Progenitor cell of endocrine pancreas (in vitro differentiated cells): ENCODE measurements at places on chromosomes 2 and 18.

GRCh38 chr18:10235661-10235952 is 218.8 kb upstream of the APCDD1 start:
- H3K4me1 ChIP-seq, result peaks cover 6% of the 10 kb centered on the region
- peaks cover 20% of the 10 kb centered on the region for H3K27me3 ChIP-seq
- no peak overlapping the region for H3K27ac ChIP-seq
- DNase-seq, result no peak

- no peaks in the 10 kb centered on the region for H3K36me3 ChIP-seq
- H3K27me3 ChIP-seq, result peaks cover 8% of the 10 kb centered on the region
- H3K4me1 ChIP-seq, result no peaks in the 10 kb centered on the region
- no peak for DNase-seq
- no peak overlapping the region for H3K4me3 ChIP-seq
Observed at GRCh38 chr2:133993160-133993559, 260.7 kb upstream of the MGAT5 start.

DNA sequence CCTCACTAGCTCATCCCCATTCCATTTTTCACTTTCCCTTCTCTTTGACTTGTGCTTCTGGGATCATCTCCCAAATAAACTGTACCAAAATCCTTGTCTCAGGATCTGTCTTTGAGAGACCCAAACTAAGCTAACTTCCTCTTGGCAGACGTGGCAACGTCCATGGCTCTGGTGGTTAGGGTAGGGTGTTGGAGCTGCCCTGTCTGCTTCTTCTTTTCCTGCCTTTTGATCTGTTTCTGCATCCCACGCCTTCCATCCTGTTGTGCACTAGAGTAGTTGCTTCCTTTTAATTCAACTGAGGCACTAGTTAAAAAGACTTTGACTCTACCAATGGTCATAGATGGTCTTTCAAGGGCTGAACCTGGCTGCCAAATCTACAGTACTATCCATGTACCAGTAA is 5.5 kb upstream of the MAP4K4 start:
- H3K36me3 ChIP-seq, result no peaks in the 10 kb centered on the region
- peaks cover 8% of the 10 kb centered on the region for H3K4me1 ChIP-seq
- H3K27ac ChIP-seq, result no peak overlapping the region
- no peak overlapping the region for H3K4me3 ChIP-seq
- DNase-seq, result no peak

- no peak overlapping the region for H3K27ac ChIP-seq
- H3K4me3 ChIP-seq, result no peak overlapping the region
Observed at GRCh38 chr2:74225698-74226459, 27.5 kb downstream of the MTHFD2 start.

- peaks cover 2% of the 10 kb centered on the region for H3K27me3 ChIP-seq
- H3K36me3 ChIP-seq, result peaks cover 5% of the 10 kb centered on the region
- no peak for DNase-seq
- H3K4me1 ChIP-seq, result no peaks in the 10 kb centered on the region
Observed at GRCh38 chr2:217421834-217422233, 562.0 kb upstream of the TNP1 start.

- H3K27ac ChIP-seq, result no peak overlapping the region
- DNase-seq, result no peak
- H3K4me3 ChIP-seq, result no peak overlapping the region
- H3K4me1 ChIP-seq, result peaks cover 1% of the 10 kb centered on the region
Observed at GRCh38 chr2:215466097-215466909, 30.4 kb upstream of the FN1 start.

DNA sequence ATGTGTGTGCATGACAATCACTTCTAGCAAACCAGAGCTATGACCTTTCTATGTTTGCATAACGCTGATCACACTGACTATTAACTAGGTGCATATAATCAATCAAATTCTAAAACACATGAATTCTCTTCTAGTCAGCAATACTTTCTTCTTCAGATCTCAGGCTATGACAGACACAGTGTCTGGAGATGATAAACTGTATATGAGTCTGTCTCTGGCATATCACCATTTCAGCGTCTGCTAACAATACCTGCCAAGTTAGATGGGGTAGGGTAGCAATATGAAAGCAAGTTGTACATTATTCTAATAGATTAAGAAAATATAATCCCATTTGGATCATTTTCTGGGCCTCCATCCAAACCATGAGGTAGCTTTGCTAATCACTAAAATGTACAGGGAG is 354.2 kb upstream of the EPHA4 start:
- peaks cover 10% of the 10 kb centered on the region for H3K4me1 ChIP-seq
- H3K36me3 ChIP-seq, result no peaks in the 10 kb centered on the region
- DNase-seq, result no peak
- H3K27me3 ChIP-seq, result no peaks in the 10 kb centered on the region
- H3K27ac ChIP-seq, result no peak overlapping the region

- peaks cover 7% of the 10 kb centered on the region for H3K4me1 ChIP-seq
- H3K27me3 ChIP-seq, result peaks cover 10% of the 10 kb centered on the region
- DNase-seq, result no peak
- H3K27ac ChIP-seq, result no peak overlapping the region
Observed at GRCh38 chr2:21715887-21716286, 592.1 kb downstream of the TDRD15 start.

DNA sequence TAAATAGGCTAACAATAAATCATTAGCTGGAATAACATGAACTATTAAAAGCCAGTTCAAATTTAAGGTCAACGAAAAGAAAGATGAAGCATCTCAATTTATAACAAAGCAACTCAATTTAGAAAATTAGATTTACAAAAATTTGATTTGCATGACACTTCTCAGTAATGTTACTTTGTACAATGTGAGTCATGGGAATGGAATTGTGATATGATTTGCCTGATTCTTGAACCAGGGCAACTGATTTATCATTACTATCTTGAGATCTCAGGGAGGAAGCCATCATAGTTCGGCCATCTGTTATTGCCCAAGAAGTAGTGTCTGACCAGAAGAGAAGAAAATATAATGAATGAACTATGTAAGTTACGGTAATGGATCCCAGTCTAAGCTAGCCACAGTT is 193.1 kb downstream of the RIT2 start:
- no peaks in the 10 kb centered on the region for H3K27me3 ChIP-seq
- H3K4me1 ChIP-seq, result peaks cover 27% of the 10 kb centered on the region
- DNase-seq, result no peak
- no peak overlapping the region for H3K4me3 ChIP-seq
- no peak overlapping the region for H3K27ac ChIP-seq
- no peaks in the 10 kb centered on the region for H3K36me3 ChIP-seq

- no peak overlapping the region for H3K4me3 ChIP-seq
- peaks cover 19% of the 10 kb centered on the region for H3K4me1 ChIP-seq
- no peaks in the 10 kb centered on the region for H3K27me3 ChIP-seq
Observed at GRCh38 chr2:169386722-169387121, 24.4 kb upstream of the LRP2 start.

GRCh38 chr2:224111576-224111975 is 72.5 kb upstream of the SERPINE2 start:
- H3K27me3 ChIP-seq, result peaks cover 3% of the 10 kb centered on the region
- DNase-seq, result no peak
- H3K36me3 ChIP-seq, result no peaks in the 10 kb centered on the region
- H3K4me1 ChIP-seq, result no peaks in the 10 kb centered on the region
- no peak overlapping the region for H3K4me3 ChIP-seq

DNA sequence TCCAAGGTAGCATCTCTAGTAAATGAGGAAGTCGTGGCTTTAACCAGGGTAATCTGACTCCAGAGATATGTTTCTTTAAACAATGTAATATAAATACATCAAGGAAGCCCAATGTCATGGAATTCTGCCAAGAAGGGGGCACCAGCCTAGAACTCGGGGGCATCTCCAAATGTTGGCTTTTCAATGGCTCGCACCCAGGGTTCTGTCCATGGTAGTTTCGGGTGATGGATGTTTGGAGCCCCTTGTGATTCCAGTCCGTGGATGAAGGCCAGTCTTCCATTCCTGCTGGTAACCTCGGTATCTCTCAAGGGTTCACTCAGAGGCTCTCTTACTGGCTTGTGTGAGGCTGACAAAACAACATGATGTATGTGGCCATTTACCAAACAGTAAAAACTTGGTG is 91.7 kb upstream of the SPHKAP start:
- no peak overlapping the region for H3K27ac ChIP-seq
- H3K36me3 ChIP-seq, result no peaks in the 10 kb centered on the region
- no peak for DNase-seq
- no peaks in the 10 kb centered on the region for H3K4me1 ChIP-seq
- no peaks in the 10 kb centered on the region for H3K27me3 ChIP-seq

DNA sequence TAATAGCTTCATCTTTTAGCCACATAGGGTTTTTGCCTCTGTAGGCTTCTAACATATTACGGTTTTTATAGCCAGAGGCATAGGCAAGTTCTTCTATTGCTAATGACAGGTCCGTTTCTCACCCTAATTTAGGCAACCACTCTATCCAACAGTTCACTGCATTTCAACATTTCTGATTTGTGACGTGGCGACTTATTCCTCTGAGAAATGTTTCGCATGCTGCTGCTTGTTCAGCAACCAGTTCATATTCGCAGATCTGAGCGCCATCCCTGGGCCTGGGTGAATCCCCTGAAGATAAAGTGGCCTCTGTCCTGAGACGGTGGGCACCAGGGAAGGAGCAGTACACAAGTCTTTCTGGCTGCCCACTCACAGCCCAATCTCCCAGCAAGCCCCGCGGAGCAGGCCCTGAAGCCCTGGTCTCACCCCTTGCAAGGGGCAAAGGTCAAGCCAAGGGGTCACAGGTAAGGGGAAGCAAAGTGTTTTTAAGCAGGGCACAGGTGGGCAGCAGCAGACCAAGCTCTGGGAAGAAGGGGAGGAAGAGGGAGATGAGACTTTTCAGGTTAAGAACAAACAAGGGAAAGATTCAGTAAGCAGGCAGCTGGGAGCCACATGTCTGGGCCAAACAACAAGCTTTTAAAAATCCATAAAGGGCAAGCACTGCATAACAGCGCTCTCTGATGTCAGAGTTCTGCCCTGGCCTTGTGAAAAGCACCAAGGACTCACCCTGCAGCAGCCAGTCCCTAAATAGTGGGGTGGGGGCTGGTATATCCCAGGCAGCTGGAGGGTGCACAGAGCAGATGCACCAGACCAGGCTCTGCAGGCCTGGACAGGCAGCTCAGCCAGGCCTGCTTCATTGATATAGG is 10.8 kb upstream of the COX7A2L start:
- peaks cover 39% of the 10 kb centered on the region for H3K4me1 ChIP-seq
- peaks cover 2% of the 10 kb centered on the region for H3K27me3 ChIP-seq
- DNase-seq, result no peak
- H3K4me3 ChIP-seq, result no peak overlapping the region

- peaks cover 9% of the 10 kb centered on the region for H3K4me1 ChIP-seq
- DNase-seq, result no peak
- H3K4me3 ChIP-seq, result no peak overlapping the region
- H3K27ac ChIP-seq, result peak overlapping the region; percentile 17
- no peaks in the 10 kb centered on the region for H3K27me3 ChIP-seq
Observed at GRCh38 chr2:212392544-212392943, 146.1 kb downstream of the ERBB4 start.

DNA sequence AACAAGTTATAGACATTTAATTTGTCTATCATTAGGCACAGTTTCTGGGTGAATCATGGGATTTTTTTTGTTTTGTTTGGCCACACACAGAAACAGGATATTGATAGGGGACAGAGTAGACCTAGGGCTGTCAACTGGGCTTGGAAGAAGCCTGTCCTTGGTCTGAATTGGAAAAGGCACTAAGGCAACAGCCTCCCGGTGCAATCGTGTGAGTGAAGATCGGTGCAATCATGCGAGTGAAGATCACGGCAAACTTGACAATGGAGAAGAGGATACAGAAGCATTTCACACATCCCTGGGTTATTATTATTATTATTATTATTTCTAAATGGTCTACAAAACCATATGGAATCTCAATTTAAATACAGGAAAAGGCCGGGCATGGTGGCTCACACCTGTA is 94.5 kb downstream of the ACKR3 start:
- H3K36me3 ChIP-seq, result peaks cover 2% of the 10 kb centered on the region
- no peak overlapping the region for H3K27ac ChIP-seq
- peaks cover 22% of the 10 kb centered on the region for H3K27me3 ChIP-seq
- no peak overlapping the region for H3K4me3 ChIP-seq

GRCh38 chr2:146867477-146867986 is 977.3 kb upstream of the ACVR2A start:
- no peak overlapping the region for H3K27ac ChIP-seq
- no peak for DNase-seq
- peaks cover 3% of the 10 kb centered on the region for H3K4me1 ChIP-seq
- H3K36me3 ChIP-seq, result no peaks in the 10 kb centered on the region

DNA sequence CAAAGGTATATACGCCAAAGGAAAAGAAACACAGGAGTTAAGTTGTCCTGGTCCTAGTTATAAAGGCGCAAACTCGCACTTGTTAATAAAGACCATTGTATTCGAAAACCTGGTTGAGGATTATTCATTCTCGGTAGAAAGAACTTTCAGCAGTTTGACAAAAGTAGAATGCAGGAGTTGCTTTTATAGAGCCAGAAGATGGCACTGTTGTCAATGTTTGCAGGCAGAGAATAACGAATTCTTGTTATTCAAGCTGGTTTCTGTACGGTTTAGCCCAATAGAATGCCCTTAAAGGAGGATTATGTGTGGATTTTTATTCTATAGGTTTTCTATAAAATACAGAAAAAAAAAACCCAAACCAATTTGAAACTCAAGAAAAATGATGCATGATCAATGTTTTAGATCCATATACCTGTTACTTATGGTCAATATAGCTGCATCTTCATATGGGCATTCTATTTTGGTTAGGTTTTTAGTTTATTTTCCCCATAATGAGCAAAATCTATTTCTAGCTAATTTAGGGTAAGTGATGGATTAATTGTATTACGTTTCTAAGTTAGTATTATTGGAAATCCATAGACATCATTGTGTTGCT is 510.3 kb downstream of the PLCL1 start:
- H3K4me1 ChIP-seq, result peaks cover 9% of the 10 kb centered on the region
- no peak for DNase-seq
- H3K27ac ChIP-seq, result no peak overlapping the region
- no peaks in the 10 kb centered on the region for H3K36me3 ChIP-seq

- no peaks in the 10 kb centered on the region for H3K27me3 ChIP-seq
- no peak overlapping the region for H3K27ac ChIP-seq
- H3K4me3 ChIP-seq, result no peak overlapping the region
- no peaks in the 10 kb centered on the region for H3K36me3 ChIP-seq
- H3K4me1 ChIP-seq, result peaks cover 3% of the 10 kb centered on the region
- no peak for DNase-seq
Observed at GRCh38 chr2:155839991-155840390, 492.5 kb downstream of the NR4A2 start.

DNA sequence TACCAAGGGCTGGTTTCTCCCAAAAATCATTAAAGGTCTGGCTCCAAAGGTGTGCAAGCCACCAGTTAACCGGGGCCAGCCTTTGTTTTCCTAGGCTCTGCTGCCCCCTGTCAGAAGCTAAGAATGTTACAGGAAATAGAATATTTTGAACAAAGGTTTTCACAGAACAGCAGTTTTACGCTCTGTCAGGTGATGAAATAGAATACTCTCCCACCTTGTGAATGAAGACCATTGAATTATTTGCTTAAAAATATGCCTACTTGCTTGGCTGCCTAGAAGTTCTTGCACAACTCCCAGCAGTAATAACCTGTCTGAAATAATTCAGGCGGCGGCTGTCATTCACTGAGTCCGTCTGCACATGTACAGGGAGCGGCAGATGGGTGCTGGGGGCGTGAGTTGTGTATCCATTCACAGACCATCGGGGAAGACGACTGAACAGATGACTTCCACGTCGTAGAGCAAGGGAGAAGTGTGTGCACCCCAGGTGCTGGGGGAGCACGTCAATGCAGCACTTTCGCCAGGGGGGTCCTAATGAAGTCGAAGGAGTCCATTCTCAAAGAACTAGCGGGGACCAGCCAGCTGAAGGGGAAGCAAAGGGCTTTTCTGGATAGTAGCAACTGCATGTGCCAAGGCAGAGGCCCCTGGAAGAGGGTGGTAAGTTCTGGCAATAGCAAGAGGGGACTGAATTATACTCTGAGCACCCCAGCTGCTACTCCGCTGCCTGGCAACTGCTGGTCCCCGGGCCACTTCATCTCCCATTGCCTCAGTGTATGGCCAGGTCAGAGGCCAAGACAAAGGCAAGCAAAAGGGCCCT is 56.1 kb downstream of the SF3B1 start:
- H3K27me3 ChIP-seq, result no peaks in the 10 kb centered on the region
- no peaks in the 10 kb centered on the region for H3K36me3 ChIP-seq
- peak; percentile 52 for DNase-seq
- H3K27ac ChIP-seq, result peak overlapping the region; percentile 13
- peaks cover 7% of the 10 kb centered on the region for H3K4me1 ChIP-seq
- H3K4me3 ChIP-seq, result no peak overlapping the region
